ENCODE measurements at places on chromosomes 3 and 15. TPM values are rescaled to one million over a fixed set of nuclear protein-coding genes. Genes with fewer than 3 reads are reported as not detected.

Gene CCR1
- total RNA-seq, result not detected

DNA sequence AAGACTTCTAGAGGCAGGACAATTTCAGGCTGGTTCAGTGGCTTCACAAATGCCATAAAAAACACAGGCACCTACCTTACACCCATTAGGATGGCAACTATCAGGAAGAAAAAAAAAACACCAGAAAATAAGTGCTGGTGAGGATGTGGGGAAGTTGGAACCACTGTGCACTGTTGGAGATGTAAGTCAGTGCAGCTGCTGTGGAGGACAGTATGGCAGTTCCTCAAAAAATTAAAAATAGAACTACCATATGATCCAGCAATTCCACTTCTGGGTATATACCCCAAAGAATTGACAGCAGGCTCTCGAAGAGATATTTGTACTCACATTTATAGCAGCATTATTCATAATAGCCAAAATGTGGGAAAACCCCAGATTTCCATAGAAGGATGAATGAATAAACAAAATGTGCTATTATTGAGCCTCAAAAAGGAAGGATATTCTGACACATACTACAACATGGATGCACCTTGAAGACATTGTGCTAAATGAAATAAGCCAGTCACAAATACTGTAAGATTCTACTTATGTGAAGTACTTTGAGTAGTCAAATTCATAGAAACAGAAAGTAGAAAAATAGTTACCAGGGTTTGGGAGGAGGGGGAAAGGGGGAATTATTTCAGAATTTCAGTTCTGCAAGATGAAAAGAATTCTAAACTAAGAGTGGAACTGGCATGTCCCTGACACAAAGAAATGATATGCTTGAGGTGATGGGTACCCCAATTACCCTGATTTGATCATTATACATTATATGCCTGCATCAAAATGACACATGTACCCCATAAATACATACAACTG lies 40.9 kb downstream of the NR1D2 start:
- no peak for DNase-seq

Gene CYP1A2
- total RNA-seq, result not detected

DNA sequence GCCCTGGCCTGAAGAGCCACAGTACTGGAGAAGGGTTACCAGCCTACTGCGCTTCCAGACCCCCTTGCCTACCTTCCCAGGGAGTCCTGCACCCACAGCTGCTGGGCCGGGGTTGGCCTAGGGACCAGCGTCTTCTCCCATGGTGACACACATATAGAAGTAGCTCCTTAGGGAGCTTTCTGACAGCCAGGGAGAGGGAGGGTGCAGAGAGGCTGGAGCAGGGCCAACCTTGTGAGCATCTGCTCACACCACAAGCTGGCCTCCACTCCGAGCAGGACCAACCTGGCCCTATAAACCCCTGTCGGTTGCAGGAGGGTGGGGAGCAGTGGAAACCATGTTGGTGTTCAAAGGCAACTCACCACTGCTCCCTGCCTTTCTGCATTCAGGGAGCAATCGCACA lies 35.2 kb downstream of the SRPRB start:
- DNase-seq, result no peak

- no peak for DNase-seq
Observed at GRCh38 chr15:75840659-75841058, 2.6 kb upstream of the UBE2Q2 start.

Gene DUOXA2
- total RNA-seq, result not detected

Gene TNFSF10
- 8.5 TPM for total RNA-seq

GRCh38 chr3:139533781-139534454 lies 5.6 kb downstream of the RBP1 start:
- DNase-seq, result no peak

Gene HTR3E
- not detected for total RNA-seq

Gene ARNT2
- total RNA-seq, result 0.25 TPM

DNA sequence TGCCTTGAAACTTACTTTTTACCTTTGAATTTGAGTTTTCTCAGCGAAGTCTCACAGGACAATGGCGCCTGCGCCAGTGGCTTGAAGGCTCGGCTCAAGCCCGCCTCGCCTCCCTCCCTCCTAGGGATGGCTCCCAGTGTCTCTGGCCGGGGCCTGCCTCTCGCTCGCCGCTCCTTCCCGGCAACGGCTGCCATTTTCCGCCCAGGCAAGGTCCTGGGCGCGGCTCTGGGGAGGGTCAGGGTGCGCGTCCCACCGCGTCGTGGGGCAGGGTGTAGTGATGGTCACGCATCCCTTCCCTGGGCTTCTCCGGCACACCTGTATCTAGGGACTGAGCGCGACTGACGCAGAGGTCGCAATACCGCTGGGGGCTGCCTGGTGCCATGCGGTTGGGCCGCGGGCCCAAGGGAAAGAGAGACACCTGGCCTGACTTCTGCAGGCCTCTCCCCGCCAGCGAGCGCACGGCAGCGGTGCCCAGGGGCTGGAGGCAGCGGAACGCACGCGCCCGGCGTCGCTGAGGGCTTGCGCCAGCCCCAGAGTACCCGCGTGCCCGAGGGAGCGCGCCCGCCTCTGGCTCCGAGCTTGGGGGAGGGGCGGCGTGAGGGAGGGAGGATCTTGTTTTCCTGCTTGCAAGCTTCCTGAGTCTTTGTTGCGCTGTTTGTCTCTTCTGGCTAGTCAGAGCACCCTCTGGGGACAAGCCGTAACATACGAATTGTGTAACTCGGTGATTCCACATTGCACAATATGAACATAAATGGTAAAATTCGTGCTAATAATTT lies 20.7 kb upstream of the FEM1B start:
- DNase-seq, result peak; percentile 89

Gene RETNLB
- not detected for total RNA-seq

- no peak for DNase-seq
Observed at GRCh38 chr3:155934230-155934629, 63.8 kb downstream of the GMPS start.

Gene KLHL6
- total RNA-seq, result 0.11 TPM

Gene SERPINI2
- not detected for total RNA-seq

- peak; percentile 34 for DNase-seq
Observed at GRCh38 chr3:43810797-43811196, 120.1 kb downstream of the ABHD5 start.

- no peak for DNase-seq
Observed at GRCh38 chr3:43773273-43774094, 82.7 kb downstream of the ABHD5 start.

Gene PLSCR1
- total RNA-seq, result 160 TPM

Gene TM4SF18
- total RNA-seq, result not detected

DNA sequence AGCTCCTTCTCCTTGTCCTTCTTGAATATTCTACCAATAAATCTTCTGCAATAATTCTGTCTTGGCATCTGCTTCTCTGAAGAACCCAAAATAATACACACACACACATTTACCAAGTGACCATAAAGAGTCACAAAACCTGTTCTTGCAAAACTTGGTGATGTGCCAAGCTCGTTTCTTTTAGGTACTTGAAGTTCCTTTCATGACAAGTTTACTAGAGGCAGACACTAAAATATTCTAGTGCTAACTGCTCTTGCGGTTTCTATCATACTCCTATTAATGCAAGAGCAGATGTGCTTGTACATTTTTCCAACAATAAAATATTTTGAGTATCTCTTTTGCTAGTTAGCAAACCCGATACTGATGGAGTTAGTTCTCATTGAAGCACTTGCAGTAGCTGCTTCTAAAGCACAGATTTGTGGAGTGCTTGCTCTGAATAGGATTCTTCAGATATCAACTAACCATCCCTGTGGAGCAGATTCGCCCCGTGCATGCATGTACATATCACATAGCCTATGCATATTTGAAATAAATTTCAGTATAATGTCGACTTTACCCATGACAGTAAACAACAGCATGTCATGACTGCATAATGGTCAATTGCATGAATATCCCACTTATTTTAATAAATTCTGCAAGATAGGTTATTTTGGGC lies 23.2 kb downstream of the HHLA2 start:
- DNase-seq, result no peak

Gene SLC25A36
- total RNA-seq, result 42.2 TPM

GRCh38 chr15:93709708-93710107 lies 521.7 kb upstream of the MCTP2 start:
- DNase-seq, result peak; percentile 69
